ENCODE measurements at places on chromosomes 3 and 15. TPM values are rescaled to one million over a fixed set of nuclear protein-coding genes. Genes with fewer than 3 reads are reported as not detected.

GRCh38 chr15:51620641-51621040 lies 1.9 kb downstream of the DMXL2 start:
- no peak for DNase-seq

GRCh38 chr3:8324747-8325146 lies 176.9 kb upstream of the LMCD1 start:
- DNase-seq, result peak; percentile 64

GRCh38 chr3:99760629-99761028 lies 57.0 kb upstream of the CMSS1 start:
- no peak for DNase-seq

DNA sequence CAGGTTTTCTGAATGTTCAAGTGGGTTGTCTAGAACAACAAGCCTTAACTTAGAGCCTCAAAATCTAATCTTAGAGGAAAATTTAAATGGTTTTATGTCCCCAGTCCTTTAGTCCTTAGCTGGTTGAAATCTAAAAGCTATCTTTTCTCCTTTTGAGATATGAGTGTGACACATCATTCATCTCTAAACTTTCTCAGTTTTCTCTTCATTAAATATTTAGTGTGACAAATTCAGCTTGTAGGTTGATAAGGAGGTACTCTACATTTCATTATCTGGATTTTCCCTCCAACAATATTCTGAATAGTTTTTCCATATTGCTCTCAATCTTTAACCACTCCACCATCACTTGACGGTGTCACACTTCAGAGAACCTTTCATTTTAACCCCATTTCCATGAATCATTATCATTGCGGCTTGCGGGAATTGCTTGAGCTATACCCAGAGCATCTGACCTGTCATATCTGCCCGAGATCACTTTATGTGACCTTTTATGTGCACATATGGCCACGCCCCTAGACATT lies 16.1 kb upstream of the ATP8B4 start:
- no peak for DNase-seq

DNA sequence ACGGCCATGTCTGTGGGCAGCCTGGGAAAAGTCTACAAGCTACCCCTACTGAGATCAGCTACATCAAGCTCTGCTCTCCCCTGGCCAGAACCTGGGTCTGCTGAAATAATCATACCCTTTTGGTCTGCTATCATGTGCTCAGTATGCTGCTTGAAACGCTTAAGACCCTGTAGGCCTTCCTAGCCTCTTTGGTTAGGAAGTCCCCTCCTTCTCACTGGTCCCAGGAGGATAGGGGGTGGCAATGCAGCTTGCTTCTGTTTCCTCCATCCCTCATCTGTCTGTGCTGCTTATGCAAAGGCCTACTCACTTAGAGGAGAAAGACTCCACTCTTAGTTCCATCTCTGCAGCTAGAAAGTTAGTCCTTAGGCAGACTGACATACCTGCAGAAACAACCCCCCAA lies 118.2 kb upstream of the RASGRP1 start:
- no peak for DNase-seq

DNA sequence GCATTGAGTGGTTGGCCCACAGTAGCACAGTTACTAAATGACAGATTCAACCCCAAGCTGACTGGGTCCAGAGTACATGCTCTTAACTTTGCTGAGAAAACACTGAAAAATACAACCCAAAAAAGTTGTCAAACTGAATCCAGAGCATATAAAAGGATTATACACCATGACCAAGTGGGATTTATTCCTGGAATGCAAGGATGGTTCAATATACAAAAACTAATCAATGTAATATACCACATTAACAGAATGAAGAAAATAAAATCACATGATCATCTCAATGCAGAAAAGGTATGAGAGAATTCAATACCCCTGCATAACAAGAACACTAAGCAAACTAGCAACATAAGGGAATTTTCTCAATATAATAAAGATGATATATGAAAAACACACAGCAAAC lies 98.5 kb downstream of the STAG1 start:
- DNase-seq, result no peak

- DNase-seq, result no peak
These were observed 114.5 kb upstream of the PHLDB2 start for GRCh38 chr3:111744611-111745010.

DNA sequence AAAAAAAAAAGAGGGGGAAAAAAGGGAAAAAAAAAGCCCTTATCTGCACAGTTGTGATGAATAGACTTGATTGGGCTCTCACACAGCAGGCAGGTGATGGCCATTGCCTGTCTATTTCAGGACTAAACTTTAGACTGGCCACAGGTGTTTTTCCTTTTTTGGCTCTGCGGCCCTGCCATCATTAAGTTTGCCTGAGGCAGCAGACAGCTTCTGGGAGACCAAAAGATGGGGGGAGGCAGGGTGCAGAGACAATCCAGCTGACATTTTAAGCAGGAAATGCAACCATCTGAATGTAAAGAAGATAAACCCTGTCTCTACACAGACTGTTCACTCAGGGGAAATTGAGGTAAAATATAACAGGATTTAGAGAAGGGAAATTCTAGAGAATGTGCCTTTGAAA lies 295.0 kb upstream of the KCNH8 start:
- no peak for DNase-seq

GRCh38 chr15:58224068-58224467 lies 85.9 kb downstream of the AQP9 start:
- no peak for DNase-seq

DNA sequence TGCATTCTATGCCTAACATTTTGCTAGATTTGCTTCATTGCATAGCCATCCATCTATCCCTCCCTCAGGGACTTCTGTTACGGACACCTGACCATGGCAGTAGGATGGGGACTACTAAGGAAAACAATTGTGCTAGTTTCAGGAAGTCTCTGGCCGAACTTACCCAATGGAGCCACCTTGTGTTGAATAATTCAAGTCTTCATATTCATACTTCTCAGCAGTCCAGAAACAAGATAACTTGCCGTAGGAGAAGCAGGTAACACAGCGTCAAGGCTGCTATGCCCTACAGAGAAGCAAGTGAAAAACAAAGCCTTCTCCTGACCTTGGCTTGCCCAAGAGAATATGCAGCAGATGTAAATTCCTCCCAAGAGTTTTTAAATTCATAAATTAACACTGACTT lies 685.3 kb downstream of the GRM7 start:
- DNase-seq, result no peak

DNA sequence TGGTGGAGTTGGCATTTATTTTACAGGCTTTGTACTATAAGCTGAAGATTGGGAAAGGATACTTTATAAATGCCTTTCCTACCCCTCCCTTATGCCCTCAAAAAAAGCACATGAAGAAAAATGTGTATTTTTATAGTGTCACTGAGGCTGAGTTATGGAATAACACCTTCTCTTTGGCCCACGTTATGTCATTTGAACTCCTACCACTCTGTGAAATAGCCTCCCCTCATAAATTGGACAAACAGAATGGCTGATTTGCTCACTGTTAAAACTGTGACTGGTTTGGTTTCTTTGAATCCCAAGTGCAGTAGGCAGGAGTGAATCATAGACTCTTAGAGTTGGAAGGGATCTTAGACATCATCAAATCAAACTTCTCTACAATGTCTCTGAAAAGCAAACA lies 95.2 kb upstream of the SKOR1 start:
- DNase-seq, result no peak

- no peak for DNase-seq
These were observed 29.8 kb upstream of the SLC25A36 start for GRCh38 chr3:140911822-140912221.

- no peak for DNase-seq
These were observed 151.5 kb downstream of the TBL1XR1 start for GRCh38 chr3:177045767-177046166.

- no peak for DNase-seq
These were observed 15.6 kb upstream of the FILIP1L start for GRCh38 chr3:100129941-100130340.

GRCh38 chr15:42035435-42035761 lies 14.6 kb upstream of the PLA2G4E start:
- DNase-seq, result no peak

DNA sequence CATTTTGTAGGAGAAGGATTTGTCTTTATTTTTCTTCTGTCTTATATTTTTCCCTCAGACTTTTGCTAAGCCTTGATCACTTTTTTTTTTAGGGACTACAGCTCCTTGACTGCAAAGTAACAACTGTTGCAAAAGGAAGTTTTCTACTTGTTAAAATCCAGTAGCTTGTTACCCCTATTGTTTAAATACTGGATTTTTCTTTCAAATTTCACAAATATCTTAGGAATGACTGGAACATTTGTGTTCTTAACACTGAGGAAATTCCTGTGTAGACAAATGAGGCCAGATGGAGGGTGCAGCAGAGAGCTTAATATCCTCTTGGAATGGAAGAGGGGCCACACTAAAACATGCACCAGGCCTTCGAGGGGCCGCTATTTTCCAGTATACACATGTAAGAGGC lies 3.2 kb upstream of the PGPEP1L start:
- DNase-seq, result no peak

- DNase-seq, result no peak
These were observed 644.2 kb downstream of the ROBO2 start for GRCh38 chr3:77684115-77684514.

DNA sequence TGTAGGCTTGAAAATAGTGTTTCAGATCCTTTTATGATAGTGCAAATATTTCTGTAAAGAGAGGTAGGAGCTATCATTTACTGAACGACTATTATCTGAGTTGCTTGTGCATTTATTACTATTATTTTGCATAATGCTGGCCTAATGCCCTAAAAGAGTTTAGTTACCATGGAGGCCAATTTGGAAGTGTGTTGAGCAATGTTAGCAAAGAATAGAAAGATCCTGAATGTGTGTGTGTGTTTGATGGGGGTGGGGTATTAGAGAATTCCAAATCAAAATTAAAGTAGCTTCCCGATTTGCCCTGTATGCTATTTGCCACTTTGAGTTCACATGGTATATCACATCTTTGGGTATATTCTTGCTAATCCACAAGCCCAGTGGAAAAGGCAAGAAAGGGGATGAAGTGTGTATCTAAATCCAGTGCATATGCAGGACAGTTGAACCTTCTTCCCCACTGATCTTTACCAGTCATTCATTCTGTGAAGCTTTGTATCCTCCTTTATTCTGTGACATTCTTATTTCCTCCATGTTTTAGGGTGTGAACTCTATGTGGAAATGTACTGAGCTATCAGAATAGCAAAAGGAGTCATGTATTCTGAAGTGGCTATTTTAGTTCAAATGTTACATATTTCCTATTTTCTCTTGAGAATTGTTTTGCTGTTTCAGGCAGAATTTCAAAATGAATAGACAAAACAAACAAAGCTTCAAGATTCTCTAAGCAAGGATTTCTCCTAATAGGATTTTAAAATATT lies 45.7 kb upstream of the PLSCR5 start:
- no peak for DNase-seq

- DNase-seq, result no peak
These were observed 50.9 kb downstream of the FRMD5 start for GRCh38 chr15:44144184-44144583.

DNA sequence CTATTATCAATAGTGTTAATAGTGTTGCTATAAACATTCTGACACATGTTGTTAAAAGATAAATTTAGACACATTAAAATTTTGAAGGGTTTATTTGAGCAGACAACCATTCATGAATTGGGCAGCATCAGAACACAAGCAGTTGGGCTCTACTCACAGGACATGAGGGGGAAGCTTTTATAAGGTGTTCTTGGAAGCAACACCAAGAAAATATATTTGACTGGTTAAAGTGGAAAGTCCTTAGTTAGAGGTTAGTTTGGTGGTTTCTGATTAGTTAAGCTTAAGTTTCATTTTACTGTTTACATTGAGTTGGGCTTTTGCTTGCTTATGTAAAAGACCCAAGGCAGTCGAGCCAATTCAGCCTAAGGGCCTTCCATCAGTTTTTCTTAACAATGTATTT lies 220.7 kb downstream of the CD47 start:
- no peak for DNase-seq

DNA sequence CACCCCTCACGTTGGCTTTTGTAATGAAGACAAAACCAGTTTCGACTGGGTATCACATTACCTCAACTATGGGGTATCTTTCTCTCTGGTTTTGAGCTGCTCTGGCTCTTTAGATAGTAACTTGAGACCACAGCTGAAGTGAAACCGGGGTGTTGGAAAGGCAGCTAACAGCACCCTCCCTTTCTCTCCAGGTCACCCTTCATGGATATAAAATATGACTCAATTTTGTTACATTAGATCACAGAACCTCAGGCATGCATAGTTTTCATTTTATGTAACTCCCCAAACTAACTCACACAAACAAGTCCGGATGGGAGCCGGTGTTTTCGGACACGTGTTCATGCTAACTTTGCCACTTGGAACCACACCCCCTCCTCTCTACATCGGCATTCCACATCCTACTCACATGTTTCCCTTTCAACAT lies 90.7 kb downstream of the NR2F2 start:
- DNase-seq, result no peak

- DNase-seq, result no peak
These were observed 175.7 kb upstream of the MDFIC2 start for GRCh38 chr3:70488131-70488530.

GRCh38 chr3:4826237-4827100 lies 152.8 kb upstream of the BHLHE40 start:
- no peak for DNase-seq

GRCh38 chr15:41893422-41894250 lies at the start of gene SPTBN5:
Gene SPTBN5, minus strand, starts transcription at chr15:41894053. Its CDS starts 556 bp downstream, at chr15:41893497.
- no peak for DNase-seq

DNA sequence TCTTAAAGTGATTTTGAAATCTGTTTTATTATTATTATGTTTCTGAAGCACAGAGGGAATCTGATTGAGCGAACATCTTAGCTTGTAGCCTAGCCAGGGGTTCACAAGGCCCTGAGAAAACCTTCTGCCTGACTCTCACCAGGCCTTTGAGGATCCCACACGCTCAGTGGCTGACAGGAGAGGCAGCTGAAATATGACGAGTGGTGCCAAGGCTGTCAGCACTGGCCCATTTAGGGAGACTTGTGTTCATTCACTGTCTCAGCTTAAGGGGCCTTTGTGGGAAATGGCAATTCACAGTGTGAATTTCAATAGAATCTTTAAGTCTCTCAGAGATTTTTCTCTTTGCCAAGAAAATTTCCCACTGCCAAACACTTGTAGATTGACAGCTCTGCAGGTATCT lies 770.9 kb downstream of the TUSC7 start:
- no peak for DNase-seq

- DNase-seq, result no peak
These were observed 5.8 kb downstream of the PRKCD start for GRCh38 chr3:53166781-53167291.

Gene SQOR
- total RNA-seq, result 0.69 TPM

Gene HRH1
- not detected for total RNA-seq

Gene SOX14
- 0.70 TPM for total RNA-seq

Gene LMAN1L
- not detected for total RNA-seq

Gene MLF1
- 31.9 TPM for total RNA-seq

Gene BOC
- total RNA-seq, result 6.6 TPM

Gene CHRNA7
- total RNA-seq, result 5.6 TPM

Gene TIMP4
- 4.8 TPM for total RNA-seq

Gene MAGI1
- total RNA-seq, result 58.2 TPM

Gene ZNF445
- total RNA-seq, result 27.7 TPM

Gene ZNF774
- 2.6 TPM for total RNA-seq

Gene NOX5
- not detected for total RNA-seq

Gene STARD9
- 5.7 TPM for total RNA-seq

Gene SEMA5B
- 20.7 TPM for total RNA-seq
